Tracheal epithelial cell (primary cell): ENCODE measurements at places on chromosomes 3 and 15. TPM values are rescaled to one million over a fixed set of nuclear protein-coding genes. Genes with fewer than 3 reads are reported as not detected.

The BBS4 gene
- 5.1 and 6.4 TPM in 2 replicates for total RNA-seq

The FOXL2NB gene
- total RNA-seq: 0.96 TPM in 1 of 2 replicates, not detected in the other

The KCNAB1 gene
- total RNA-seq: 0.21 and 0.24 TPM in 2 replicates

The ADCY5 gene
- under 0.01 TPM in 1 of 2 replicates, not detected in the other for total RNA-seq

The CCR1 gene
- total RNA-seq: not detected in 2 replicates

The IMPG2 gene
- total RNA-seq: under 0.01 TPM in 2 replicates

The XCR1 gene
- under 0.01 TPM in 1 of 2 replicates, not detected in the other for total RNA-seq

The ALG1L2 gene
- not detected in 2 replicates for total RNA-seq

The CLDN1 gene
- total RNA-seq: 24.5 and 226 TPM in 2 replicates

The TEX55 gene
- not detected in 2 replicates for total RNA-seq

The SHF gene
- total RNA-seq: 1.5 and 1.7 TPM in 2 replicates

The B4GALT4 gene
- total RNA-seq: 25.3 and 30.1 TPM in 2 replicates

The MTHFS gene
- 19.8 and 21.3 TPM in 2 replicates for total RNA-seq

The IQCF5 gene
- not detected in 2 replicates for total RNA-seq

The ERC2 gene
- 0.24 TPM in 1 of 2 replicates, not detected in the other for total RNA-seq

The COL6A5 gene
- total RNA-seq: not detected in 2 replicates

The AEN gene
- total RNA-seq: 36.7 and 55.9 TPM in 2 replicates

The CFAP100 gene
- total RNA-seq: not detected in 2 replicates

The GABRR3 gene
- not detected in 2 replicates for total RNA-seq

The PSTPIP1 gene
- 0.72 TPM in 1 of 2 replicates, not detected in the other for total RNA-seq

The PCOLCE2 gene
- 1.1 and 5.1 TPM in 2 replicates for total RNA-seq

The LRRIQ4 gene
- total RNA-seq: not detected in 2 replicates

The MAGI1 gene
- 5.3 and 7.5 TPM in 2 replicates for total RNA-seq

The CHRM5 gene
- total RNA-seq: not detected in 2 replicates

The PODXL2 gene
- total RNA-seq: 2.1 and 5.5 TPM in 2 replicates

The COLQ gene
- under 0.01 TPM in 2 replicates for total RNA-seq

The RSRC1 gene
- 21.5 and 32.0 TPM in 2 replicates for total RNA-seq

The GHRL gene
- not detected in 2 replicates for total RNA-seq

The NOX5 gene
- total RNA-seq: under 0.01 TPM in 1 of 2 replicates, not detected in the other

The SLC28A2 gene
- total RNA-seq: not detected in 2 replicates

The TASOR gene
- total RNA-seq: 38.8 and 78.2 TPM in 2 replicates

The KIF23 gene
- 2.8 and 4.6 TPM in 2 replicates for total RNA-seq

The SV2B gene
- under 0.01 and 0.24 TPM in 2 replicates for total RNA-seq

The GOLGA6L7 gene
- total RNA-seq: not detected in 2 replicates

The C3orf49 gene
- total RNA-seq: not detected in 2 replicates

The LNP1 gene
- total RNA-seq: 0.48 and 1.9 TPM in 2 replicates

The SEMA3G gene
- total RNA-seq: under 0.01 and 1.7 TPM in 2 replicates

The TMC3 gene
- total RNA-seq: not detected in 2 replicates

The GCNT3 gene
- 5.3 and 10.4 TPM in 2 replicates for total RNA-seq

The TUBGCP4 gene
- total RNA-seq: 22.7 and 24.1 TPM in 2 replicates

The DNASE1L3 gene
- total RNA-seq: 0.43 and 0.48 TPM in 2 replicates

The ARGFX gene
- not detected in 2 replicates for total RNA-seq

The TAGLN3 gene
- 1.1 and 3.6 TPM in 2 replicates for total RNA-seq

The CBLB gene
- total RNA-seq: 17.5 and 23.9 TPM in 2 replicates

The EIF2A gene
- 258 and 260 TPM in 2 replicates for total RNA-seq

The GOLGA8M gene
- not detected in 2 replicates for total RNA-seq

The CASR gene
- under 0.01 TPM in 1 of 2 replicates, not detected in the other for total RNA-seq

The GNAT1 gene
- total RNA-seq: 0.43 TPM in 1 of 2 replicates, not detected in the other

The A4GNT gene
- not detected in 2 replicates for total RNA-seq

The MEX3B gene
- 0.64 and 3.4 TPM in 2 replicates for total RNA-seq

The POTEB gene
- total RNA-seq: not detected in 2 replicates
